Daoy (cell line): ENCODE measurements at places on chromosomes 4 and X. TPM values are rescaled to one million over a fixed set of nuclear protein-coding genes. Genes with fewer than 3 reads are reported as not detected.

DNA sequence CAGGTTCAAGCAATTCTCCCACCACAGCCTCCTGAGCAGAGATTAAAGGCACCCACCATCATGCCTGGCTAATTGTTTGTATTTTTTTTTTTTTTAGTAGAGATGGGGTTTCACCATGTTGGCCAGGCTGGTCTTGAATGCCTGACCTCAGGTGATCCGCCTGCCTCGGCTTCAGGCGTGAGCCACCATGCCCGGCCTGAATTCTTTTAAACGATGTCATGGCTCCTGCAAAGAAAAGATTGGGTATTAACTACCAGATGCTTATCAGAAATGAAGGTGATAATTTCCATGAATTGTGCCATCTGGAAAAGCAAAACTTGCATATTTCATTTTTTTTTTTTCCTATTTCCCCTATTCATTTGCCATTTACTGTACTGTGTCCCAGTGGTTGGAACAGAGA is 195.7 kb upstream of the IGFBP7 start:
- DNase-seq = no peak

- no peak for DNase-seq
These were observed 109.4 kb downstream of the SMIM20 start for GRCh38 chr4:26023203-26023972.

- no peak for DNase-seq
These were observed 43.2 kb downstream of the HAND2 start for GRCh38 chr4:173486714-173487392.

- peak; percentile 88 for DNase-seq
These were observed 28.3 kb downstream of the CYTL1 start for GRCh38 chr4:4990857-4991540.

DNA sequence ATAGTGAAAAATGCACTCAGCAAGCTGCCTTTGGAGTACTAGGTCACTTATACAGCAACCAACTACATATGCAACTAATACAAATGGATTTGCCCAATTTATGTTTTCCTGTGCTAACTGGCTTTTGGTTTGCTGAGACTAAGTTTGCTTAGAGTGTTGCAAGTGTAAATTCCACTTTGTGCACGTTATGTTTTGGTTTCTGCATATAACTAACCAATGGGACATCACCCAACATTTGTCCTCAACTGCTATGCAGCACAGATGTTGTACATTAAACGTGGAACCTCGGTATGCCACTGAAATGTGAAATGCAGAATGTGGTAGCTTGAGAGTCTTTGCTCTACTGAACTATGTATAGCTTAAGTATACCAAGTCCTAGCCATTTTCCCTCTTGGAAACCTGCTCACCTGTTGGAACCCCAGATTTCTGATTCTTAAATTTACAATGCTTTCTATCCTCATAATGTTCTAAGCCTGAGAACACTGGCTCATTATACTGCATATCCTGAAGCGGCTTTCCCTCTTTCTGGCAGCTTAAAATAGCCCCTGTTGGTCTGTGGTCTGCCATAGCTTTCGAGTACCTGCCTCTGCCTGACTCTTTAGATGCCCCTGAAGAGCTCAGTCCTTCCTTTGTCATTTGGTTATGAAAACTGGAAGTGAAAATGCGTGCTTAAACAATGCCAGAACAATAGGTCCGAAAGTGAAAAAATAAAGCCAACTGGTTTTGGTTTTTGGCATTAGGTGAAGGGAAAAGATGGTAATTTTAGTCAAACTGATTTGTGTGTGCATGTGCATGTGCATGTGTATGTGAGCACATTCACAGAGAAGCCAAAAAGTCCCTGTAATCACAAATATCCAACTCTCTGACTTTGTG is 158.0 kb downstream of the SH2D1A start:
- DNase-seq = no peak

DNA sequence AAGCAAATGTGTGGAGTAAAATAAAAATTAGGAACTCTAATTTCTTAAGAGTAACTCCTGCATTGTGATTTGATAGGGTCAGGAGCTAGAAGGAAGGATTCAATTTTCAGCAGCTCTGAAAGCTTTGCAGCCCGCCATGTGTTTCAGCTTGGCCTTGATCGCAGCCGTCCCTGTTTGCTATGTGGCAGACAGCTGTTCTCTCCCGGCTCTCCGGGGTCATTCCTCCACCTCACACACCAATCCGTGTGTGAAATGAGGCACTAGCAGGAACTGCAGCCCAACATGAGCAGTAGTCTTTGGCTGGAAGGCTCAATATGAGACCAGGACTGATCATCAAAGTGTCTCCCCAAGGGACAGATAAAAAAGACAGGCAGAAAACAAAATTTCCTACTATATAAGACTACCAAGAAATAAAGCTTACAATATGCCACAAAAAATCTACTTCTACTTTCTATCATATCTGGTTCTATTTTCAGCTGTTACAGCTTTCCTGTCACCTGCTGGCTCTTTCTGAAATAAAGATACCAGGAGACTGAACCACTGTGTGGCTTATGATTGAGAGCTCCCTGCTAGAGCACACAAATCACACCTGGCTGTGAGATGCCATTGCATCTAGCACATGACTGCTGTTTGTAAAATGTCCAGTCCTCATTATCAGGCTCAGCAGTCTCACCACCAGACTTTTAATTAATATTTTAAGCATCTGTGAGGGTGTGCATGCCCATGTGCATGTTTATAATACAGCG is 44.1 kb upstream of the SEC24B start:
- no peak for DNase-seq

- peak; percentile 4 for DNase-seq
These were observed 5.8 kb upstream of the TET2 start for GRCh38 chr4:105140684-105141490.

GRCh38 chrX:136390921-136391320 is 90.2 kb downstream of the ADGRG4 start:
- DNase-seq = no peak

DNA sequence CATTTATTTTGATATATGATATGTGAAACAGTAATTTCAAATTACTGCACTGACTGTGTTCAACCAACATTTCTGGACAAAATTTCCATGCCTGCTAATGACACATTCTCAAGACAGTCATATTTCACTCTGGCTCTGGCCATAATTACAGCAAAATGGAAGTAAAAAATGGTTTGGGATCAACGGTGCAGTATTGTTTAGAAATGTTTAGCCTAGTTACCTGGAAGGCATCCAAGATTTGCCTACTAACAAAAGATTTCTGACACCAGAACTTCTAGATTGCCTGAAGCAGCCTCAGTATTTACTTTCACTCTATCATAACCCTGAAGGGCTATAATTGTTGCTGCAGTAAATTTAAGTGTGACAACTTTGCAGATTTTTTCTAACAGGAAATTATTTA is 416.3 kb downstream of the PCDH10 start:
- DNase-seq = peak; percentile 74

DNA sequence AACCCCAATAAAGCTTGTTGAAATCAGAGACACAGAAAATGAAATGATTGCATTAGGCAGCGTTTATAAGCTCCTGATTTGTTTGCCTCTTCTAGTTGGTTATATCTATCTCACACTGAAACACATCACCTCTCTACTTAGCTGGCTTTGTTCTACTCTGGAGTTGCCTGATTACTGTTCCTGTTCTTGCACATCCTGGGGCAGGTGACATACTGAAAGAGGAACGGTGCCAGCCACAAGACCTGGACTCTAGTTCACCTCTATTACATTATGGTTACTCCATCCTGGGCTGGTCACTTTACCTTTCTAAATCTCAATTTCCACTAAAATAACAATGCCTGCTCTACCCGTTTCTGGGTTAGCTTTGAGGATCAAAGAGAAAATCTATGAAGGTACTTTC is 47.9 kb downstream of the TRIM2 start:
- no peak for DNase-seq

GRCh38 chr4:2767705-2768074 is 11.6 kb upstream of the TNIP2 start:
- no peak for DNase-seq

DNA sequence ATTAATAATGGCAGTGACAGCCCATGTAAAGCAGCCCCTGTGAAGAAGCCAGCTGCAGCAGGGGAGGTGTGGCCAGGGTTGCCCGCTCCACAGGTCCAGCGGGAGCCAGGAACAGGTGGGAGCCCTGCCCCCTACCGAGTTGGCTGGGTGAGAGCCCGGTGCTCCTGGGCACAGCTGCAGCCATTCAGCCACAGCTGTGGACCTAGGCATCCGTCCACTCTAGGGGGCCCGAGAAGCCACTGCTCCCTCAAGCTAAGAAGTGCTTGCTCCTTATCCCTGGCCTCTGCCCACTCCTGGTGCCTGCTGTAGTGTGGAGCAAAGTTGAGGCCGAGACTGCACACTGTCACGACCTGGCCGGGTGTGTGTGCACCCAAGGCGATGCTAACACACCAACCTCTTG is 1469.0 kb downstream of the PCDH7 start:
- no peak for DNase-seq

DNA sequence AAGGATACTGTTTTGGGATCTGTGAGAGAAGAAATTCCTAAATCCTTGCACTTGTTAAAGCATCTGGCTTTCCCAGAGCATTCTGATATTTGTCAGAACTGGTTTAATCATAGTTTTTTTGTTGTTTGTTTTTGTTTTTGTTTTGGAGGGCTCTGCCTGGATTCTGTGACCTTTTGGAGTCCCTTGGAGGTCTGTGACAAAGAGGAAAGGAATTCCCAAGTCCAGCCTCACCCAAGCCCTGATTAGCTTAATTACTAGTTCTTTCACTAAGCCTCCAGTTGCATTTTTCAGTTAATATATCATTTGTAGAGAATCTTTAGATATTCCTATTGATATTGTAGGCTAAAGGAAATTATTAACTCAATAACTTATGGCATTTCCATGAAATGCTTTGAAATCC is 711 bp downstream of the ACE2 start:
- DNase-seq = no peak

The BCAP31 gene
- 146 and 203 TPM in 2 replicates for total RNA-seq

The RPS6KA6 gene
- total RNA-seq = 0.80 and 1.1 TPM in 2 replicates

The ITM2A gene
- not detected in 2 replicates for total RNA-seq

The MID1 gene
- 25.7 and 33.2 TPM in 2 replicates for total RNA-seq

The TMEM33 gene
- 109 and 127 TPM in 2 replicates for total RNA-seq
